ENCODE measurements at places on chromosomes 13 and 19.
A peak's percentile ranks its signal among the peaks of the same experiment; 100 is the strongest.

- DNase-seq, result no peak
These were observed 44.2 kb downstream of the WASF3 start for GRCh38 chr13:26601669-26602068.

DNA sequence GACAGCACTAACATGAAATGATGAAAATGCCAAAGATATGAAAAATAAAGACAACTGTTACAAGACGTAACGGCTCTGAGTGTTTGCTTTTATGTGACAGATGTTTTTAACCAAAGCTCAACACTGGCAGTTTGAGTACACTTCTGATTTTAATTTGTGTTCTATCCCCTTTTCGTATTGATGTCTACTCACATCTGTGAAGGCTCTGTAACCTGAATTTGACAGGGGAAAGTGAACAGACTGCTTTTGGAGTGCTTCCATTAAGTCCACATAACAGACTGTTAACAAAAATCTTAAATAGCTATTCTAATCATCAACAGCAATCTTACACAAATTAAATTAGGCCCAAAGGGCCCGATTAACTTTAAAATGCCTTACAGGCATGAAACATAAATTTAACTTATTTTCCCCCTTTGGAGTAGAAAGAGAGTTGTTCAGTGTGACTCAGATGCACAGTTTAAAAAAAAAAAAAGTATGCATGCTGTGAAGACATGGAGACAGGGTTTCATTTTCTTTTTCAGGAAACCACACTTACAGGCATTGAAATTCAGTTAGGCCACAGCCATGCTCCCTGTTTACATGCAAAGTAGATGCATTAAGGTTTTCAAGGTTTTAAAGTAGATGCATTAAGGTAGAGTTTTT, 16.3 kb upstream of the RNASEH2B start:
- no peak for DNase-seq

DNA sequence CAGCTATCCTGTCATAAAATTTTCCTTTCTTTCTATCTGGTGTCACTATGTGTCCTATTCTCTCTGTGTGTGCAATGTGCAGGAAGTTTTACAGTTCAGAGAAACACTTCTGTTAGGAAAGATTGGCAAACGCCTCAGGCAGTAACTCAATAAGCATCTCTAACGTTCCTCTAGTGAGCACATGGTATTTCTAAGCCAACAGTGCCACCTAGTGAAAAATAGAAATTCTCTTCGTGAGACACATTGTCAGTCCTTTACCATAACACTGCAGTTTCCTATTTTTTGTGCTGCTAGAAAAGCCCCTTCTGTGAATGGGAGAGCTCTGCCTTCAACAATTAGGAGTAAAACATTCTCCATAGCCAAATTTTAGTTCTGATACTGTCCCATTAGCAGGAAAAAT, 50.7 kb downstream of the ZNF723 start:
- DNase-seq, result no peak

GRCh38 chr19:746956-747355, 4.0 kb upstream of the MISP start:
- DNase-seq, result no peak

DNA sequence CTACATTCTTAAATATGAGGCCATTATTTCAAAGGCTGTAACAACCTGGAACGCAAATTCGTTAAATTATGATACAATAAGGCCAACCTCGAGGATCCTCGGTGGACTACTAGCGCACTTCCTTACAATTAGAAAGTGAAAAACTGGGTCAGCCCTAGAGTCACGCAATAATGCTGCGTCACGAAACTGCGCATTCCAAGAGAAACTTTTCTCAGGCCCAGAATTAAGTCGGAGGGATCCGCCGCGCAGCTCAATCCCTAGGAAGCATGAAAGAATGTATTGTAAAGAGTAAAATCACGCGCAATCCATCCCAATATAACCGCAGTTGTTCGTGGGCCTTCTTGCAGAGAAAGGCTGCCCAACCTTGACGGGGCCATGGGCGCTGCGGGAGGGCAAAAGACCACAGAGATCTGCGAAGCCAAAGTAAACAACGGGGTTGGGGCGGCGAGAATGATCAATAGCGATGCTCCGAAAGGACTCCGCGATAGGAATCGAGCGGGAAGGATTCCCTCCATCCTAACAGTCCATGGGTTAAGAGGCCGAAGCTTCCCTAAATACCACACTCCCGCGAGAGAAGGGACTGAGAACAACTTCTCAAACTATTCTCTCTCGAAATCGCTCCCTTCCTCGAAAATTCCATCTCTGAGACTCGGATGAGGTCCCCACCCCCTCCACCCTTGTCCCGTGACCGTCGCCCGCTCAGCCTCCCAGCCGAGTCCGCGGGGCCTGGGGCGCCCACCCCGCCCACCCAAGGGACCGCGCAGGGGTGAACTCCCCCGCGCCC, 564 bp downstream of the SPART start:
- DNase-seq, result no peak

- DNase-seq, result no peak
These were observed 290.0 kb downstream of the PCDH9 start for GRCh38 chr13:66940113-66940512.

DNA sequence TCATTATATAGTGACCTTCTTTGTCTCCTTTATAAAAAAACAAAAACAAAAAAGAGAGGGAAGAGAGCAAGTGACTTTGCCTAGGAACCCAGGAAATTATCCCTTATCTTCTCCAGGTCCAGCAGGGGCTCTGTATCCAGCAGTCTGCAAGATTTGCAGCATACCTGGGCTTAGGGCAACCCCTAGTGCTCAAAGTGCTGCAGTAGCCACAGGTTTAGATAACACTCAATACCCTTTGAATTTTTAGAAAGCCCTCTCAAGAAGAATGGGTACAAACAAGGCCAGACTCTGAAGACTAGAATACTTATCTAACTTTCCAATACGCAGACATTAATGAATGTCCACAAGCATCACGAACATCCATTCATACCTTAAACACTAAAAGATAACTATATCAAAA, 43.2 kb downstream of the CCNA1 start:
- DNase-seq, result no peak

DNA sequence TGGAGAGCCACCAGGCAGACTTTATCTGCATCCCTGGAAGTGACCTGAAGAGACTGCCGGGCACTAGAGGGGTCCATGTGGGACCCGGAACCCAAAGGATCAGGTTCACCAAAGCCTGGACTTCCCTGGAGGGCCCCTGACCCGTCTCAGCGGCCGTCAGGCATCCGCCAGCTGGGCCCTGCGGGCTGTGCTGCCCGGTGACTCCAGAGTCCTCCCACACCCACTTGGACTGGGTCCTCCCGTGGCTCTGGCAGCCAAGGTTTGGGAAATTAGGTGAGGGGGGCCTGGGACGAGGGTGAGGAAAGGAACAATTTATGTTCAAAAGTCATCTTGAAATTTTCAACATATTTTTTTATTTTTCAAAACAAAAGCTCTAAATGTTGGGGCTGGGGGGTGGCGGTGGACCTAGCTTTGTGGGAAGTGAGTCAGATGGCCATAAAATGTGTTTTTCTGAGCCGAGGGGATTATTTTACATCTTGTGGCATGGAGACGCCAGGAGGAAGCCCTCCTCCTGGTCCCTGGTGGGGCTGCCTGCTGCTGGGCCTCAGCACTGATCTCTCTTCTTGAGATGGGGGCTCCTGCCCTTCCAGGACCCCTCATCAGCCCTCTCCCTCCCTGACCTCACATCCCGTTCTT, 20.2 kb downstream of the CEBPA start:
- DNase-seq, result no peak

GRCh38 chr13:98844021-98844420, 91.5 kb upstream of the SLC15A1 start:
- DNase-seq, result no peak

DNA sequence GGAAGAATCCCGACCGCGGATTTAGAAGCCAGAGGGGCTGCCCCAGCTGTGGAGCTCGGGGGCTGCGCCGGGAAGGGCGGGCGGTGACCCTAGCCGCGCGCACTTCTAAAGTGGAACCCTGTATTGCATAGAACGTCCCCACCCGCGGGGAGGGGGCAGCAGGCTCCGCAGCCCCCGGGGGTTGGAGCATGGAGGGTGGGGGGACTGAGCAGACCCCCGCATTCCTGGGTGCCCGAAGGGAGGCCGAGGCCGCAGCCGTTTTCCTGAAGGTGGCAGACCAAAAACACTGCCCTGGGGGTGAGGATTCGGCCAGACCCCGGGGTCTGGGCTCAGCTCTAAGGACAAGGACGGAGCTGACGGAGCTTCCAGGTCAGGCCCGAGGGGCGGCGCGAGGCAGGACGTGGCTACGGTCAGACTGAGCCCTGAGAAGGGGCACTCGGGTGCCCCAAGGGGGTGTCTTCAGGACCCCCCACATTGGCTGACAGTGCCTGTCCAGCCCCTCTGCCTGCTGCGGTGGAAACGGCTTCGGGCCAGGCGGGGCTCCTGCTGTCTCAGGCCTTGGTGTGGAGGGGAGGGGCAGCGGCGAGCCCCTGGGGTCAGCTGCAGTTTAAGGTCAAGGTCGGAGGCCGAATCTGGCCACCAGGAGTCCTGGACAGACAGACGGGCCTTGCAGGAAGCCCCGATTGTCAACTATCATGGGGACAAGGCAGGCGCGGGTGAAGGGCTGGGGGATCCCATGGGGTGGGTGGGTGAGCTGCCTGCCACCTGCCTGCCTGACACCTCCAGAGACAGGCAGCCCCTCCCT, 12.6 kb downstream of the MKNK2 start:
- no peak for DNase-seq

- no peak for DNase-seq
These were observed 68.2 kb downstream of the LRCH1 start for GRCh38 chr13:46621133-46621532.

DNA sequence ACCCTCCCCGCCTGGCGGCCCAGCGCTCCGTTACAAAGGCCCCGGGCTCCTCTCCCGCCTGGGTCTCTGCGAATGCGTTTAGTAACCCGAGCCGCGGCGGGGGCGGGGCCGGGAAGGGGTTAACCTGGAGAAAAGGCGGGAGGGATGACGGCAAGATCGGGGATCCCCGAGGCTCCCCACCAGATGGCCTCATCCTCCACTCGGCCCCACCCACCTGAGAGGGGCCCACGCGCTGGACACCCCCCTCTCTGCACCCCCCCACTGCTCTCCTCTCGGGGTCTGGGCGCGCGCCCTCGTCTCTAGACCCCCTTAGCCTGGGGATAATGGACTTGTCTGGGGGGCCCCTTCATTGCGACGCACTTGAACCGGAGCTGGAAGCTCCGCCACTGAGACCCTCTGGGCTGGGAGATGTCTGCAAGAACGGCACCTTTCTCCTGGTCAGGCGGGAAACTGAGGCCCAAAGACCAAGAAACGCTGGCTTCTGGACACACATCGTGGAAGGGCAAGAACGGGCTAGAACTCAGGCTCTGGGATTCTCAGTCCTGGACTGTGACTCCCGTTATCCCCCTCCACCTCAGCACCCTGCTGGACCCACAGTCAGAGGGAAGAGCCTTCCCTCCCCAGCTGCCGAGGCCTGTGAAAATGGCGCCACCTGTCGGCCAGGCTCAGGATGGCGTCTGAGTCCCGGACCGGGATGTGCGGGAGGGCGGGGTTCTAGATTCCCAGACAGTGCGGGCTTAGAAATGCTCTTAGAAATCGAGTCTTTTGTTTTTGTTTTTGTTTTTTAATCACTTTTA, 2.9 kb upstream of the LTBP4 start:
- no peak for DNase-seq

DNA sequence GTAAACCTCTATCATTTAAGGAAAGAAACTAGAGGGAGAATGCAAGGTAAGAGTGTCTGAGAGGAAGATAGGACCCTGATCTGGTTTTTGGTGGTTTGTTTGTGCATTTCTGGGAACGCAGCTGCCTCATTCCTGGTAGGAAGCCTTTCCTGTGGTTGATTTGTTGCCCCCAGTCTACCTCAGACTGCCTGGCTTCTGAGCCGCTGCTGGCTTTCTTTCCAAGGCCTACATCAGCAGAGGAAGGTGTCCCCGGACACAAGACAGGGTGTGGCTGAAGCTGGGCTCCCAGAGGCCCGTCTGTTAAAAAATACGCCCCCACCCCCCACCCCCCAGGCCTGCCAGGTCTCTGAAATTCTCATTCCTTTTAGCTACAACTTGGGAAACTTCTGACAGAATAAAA, 42.6 kb downstream of the C13orf42 start:
- DNase-seq, result no peak

DNA sequence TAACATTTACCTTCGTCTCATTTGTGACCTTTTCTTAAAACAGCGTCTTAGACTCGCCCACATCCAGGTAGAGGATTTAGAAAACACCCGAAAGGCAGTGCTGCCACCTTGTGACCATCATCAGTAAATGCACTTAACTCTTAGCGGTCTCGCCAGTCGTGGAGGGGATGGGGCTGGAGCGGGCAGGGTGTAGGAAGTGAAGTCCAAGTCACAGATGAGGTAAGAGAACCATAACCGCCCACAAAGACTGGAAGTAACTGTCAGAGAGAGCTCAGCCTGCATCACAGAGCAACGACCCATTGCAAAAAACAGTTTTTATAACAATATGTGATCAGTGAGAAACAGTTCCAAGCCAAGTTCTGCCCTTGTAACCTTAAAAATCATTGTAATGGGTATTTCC, 10.7 kb upstream of the CEACAM3 start:
- peak; percentile 69 for DNase-seq

GRCh38 chr13:65744836-65745235, 1485.3 kb downstream of the PCDH9 start:
- DNase-seq, result no peak

- DNase-seq, result no peak
These were observed 542.1 kb downstream of the SLITRK1 start for GRCh38 chr13:83340170-83340569.

DNA sequence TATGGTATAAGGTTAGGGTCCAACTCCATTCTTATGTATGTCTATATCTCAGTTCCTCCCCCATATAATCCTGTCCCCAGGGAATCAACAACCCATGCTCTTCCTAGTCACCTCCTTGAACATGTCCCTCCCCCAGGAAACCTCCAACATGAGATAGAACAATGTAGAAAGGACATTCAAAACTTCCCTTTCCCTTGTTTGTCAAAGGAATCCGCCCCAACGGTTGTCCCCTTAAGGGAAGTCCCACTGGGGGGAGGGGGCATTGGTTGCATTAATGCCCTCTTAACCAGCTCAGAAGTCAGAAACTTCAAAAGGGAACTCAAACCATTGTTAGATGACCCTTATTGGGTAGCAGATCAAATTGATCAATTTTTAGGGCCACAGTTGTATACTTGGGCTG, 6.8 kb upstream of the ZNF561 start:
- DNase-seq, result no peak

- no peak for DNase-seq
These were observed 470.7 kb downstream of the TSHZ3 start for GRCh38 chr19:30878495-30878894.
